Femur (tissue), 1 donor: ENCODE measurements at places on chromosomes 12 and 14.

DNA sequence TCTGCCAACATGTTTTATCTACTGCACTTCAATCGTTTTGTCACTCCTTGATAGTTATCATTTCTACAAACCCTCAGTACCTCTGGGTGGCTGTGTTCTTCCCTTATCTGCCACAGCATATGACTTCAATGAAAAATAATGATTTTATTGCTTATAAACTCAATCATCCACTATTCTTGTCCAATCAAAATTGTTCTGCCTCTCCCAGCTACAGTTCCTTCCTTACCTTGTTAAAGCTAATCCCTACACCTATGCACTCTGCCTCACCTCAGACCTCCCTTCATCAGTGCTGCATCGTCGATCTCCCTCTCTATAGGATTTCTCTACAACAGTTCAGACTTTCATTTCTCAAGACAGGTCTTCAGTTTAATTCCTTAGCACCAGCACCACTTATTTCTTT lies 58.8 kb downstream of the ERGIC2 start:
- no peak for DNase-seq

DNA sequence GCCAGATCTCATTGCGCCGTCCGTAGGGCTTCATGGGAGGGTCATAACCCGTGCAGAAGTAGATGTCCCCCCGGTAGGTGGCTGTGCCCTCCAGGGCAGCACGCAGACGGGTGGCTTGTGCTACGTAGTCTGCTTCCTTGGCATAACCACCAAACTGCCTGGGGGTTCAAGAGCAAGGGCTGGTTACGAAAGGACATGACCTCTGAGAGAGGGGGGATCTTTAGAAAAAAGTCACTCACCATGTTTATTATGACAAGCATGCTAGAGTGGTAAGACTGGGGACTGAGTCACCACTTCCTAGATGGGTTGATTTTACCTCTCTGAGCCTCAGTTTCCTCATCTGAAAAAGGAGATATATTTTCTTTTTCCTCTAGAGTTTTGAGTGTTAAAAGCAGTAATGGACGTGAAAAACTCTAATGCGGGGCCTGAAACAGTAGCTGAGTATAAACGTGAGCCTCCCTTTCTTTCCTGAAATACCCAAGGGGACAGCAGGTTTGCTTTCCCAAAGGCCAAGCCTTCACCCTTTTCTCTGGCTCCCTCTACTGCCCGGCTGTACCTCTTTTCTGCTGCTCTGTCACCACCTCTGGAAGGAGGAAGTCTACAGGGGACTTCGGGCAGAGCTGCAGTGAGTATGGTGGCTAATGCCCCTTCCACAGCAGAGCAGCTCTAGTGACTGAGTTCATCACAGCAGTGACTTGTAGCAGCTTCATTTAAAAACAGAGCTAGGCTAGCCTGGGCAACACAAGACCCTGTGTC lies 23.5 kb upstream of the GPRC5D start:
- no peak for DNase-seq

DNA sequence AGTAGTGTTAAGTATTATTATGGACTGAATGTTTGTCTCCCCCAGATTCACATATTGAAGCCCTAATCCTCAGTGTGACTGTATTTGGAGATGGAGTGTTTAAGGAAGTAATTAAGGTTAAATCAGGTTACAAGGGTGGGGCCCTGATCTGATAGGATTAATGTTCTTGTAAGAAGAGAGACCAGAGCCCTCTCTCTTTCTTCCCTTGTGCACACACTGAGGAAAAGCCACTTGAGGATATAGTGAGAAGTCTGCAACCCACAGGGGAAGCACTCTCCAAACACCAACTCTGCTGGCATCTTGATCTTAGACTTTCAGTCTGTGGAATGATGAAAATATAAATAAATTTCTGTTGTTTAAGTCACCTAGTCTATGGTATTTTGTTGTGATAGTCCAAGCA lies 2.2 kb upstream of the KLRG1 start:
- DNase-seq = no peak

DNA sequence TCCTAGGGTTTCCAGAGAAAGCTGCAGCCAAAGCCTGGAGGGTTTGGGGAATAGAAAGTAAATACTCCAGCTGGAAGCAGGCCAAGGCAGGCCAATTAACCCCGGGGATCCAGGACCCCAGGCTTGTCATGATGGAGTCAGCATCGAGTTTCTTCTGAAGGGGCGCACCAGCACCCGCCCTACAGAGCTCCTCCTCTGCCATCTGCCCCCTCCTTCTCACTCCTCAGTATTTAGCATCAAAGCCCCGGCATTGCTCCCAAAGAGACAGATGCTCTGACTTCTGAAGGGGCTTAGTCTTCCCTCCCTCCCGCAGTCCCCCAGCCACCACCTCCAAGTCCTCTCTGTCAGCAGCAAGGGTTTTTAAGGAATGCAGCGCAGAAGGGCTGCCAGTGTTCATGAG lies 285.1 kb upstream of the NOS1 start:
- no peak for DNase-seq

DNA sequence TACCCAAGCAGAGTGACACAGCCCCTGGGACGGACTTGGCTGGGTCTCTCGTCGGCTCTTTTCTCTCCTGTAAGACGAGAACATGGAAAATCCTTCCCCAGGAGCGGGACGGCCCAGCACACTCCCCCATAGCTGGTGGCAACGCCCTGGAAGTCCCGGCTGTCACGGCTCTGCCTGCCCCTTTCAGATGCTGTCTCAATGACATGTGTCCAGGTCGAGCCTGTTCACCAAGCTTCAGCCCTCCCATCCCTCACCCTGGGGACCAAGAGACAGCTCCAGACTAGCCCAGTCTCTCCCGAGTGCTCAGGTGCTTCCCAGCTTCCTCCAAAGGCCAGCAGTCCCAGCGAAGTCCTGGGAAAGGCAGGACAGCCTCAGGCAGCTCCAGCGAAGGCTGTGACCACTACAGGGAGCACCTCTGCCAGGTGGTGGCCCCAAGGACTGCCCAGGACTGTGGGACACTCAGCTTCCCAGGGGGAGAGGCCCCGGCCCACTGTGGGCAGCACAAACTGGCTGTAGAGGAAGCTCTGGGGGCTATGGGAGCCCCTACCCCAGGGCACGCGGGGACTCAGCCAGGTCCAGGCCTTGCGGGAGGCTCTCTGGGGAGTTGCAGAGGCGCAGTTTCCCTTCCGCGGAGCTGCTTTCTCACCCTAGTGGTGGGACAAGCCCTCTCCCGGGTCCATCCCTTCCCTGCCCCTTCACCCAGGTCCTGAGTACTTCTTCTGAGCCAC lies 33.6 kb downstream of the TNFAIP2 start:
- no peak for DNase-seq

DNA sequence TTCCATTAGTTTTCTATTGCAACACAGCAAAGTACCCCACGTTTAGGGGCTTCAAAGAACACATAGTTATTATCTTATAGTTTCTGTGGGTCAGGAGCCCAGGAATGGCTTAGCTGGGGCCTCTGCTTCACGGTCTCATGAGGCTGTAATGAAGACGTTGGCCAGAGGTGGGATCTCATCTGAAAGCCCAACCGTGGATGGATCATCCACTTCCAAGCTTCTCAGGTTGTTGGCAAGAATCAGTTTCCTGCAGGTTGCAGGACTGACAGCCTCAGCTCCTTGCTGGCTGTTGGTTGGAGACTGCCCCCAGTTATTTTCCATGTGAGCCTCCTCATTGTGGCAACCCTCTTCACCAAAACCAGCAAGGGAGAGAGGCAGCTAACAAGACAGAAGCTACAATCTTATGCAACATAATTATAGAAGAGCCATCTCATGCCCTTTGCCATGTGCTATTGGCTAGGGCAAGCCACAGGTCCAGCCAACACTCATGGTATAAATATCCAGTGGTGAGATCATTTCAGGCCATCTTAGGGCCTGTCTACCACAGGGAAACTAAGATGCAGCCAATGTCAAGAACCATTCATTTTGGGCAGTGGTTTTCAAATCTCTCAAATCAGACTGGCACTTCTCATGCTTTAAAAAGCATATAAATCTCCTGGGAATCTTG lies 452.4 kb downstream of the MED13L start:
- no peak for DNase-seq

- no peak for DNase-seq
Observed at GRCh38 chr12:109127533-109128242, 11.3 kb downstream of the ACACB start.

DNA sequence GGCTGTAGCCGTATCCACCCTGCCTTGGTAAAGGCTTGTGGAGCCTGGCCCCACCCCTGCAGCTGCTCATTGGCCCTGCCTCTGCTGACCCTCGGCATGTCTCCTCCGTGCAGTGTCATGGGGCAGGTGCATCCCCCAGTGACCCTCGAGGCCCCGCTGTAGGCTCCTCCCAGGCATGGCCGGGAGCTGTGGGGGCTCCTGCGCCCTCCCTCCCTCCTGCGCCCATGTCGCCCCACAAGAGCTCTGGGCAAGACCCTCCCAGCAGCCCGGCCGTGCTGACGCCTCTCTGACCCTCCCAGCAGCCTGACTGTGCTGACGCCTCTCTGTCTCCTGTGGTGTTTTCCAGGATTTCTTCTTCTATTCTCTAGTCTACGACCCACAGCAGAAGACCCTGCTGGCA lies 20.8 kb upstream of the CRIP2 start:
- no peak for DNase-seq

DNA sequence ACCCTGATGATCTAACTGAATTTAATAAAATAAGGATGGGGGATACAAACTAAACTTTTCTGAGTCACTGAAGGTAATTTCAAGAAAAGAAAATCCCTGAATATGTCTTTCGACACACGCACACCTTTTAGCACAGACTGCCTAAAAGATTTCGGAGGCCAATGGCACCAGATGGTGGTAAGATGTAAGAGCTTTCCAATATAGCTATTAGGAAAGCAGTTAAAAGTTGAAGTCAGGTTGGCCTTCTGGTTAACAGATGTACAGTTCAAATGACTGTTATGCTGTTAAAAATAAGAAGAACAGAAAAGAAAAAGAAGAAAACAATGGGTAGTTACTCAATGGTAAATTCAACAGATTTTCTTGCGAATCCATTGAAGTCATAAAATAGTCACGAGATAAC lies 80.7 kb upstream of the KRR1 start:
- DNase-seq = no peak

- DNase-seq = no peak
Observed at GRCh38 chr12:25578411-25579143, 25.5 kb upstream of the LMNTD1 start.

DNA sequence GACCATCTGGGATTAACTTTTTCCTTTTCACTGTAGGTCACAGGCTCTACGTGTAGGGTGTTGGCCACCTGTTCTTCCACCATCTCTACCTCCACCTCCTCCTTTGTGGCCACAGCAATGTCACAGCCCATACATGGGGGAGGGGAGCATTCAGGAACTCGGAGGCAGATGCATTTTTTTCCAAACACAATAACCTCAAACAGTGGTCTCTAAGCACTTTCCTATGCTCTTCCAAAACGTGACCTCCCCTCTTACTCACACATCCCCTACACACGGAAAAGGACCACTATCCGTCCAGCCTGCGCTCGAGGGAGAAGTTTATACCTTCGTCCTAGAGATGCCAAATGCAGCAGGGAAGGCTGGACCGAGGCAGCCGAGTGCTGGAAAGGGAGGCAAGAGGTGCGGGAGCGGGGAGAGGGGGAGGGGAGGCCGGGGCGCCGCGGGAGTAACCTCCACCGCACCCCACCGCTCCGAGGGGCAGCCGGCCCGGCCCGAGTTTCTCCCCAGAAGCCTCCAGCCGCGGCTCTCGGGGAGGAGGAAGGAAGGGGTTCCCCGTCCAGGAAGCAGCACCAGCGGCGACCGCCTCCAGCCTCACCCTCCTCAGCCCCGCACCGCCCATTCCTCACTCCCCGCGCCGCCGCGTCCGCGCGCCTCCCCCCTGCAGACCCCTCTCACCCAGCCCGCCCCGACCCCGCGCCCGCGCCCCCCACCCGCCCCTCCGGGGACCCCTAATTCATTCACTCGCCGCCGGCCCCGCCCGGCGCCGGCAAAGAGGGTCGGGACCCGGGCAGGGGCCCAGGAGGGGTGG lies 594 bp downstream of the KRAS start:
- peak; percentile 77 for DNase-seq

DNA sequence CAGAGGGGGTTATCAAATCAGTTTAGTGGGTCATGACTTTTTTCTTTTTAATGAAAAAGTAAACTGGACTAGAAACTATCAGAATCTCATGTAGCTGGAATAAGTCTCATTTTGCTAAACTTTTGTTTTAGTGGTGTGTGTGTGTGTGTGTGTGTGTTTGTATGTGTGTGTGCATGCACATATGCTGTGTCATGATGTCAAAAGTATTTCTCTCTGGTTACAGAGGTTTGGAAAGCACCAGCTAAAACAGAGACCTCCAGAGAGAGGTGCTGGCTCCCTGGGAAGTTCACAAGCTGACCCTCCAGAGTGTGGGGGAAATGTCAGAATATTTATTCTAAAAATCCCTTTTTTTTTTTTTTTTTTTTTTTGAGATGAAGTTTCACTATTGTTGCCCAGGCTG lies 114.7 kb downstream of the LGMN start:
- no peak for DNase-seq

DNA sequence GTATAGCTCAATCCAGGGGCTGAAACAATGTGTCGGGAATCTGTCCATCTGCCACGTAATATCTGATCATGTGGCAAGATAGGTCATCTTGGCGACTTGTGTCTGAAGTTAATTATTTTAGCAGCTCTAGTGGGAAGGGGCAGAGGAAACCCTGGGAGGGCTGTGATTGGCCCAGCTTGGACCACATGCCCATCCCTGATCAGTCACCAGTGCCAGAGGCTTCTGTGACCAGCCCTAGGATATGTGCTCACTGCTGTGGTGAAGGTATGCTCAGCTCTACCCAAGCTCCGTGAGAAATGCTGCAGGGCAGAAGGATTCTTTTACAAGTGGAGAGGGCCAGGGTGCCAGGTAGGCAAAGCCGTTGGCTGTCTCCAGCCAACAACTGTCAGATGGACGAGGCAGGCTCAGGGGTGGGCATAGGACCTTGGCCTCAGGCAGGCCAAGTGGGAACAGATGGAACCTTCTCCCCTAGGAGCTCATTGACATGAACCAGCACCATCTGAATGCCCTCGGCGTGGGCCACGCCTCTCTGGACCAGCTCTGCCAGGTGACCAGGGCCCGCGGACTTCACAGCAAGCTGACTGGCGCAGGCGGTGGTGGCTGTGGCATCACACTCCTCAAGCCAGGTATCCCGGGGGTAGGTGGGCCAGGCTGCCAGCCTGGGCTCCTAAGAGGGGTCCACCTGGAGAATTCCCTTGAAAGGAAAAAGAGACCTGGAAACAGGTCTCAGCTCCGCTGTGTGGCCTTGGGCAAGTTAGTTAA lies 21.1 kb downstream of the MVK start:
- no peak for DNase-seq

GRCh38 chr12:114407842-114408411 lies 2.0 kb upstream of the TBX5 start:
- DNase-seq = no peak

DNA sequence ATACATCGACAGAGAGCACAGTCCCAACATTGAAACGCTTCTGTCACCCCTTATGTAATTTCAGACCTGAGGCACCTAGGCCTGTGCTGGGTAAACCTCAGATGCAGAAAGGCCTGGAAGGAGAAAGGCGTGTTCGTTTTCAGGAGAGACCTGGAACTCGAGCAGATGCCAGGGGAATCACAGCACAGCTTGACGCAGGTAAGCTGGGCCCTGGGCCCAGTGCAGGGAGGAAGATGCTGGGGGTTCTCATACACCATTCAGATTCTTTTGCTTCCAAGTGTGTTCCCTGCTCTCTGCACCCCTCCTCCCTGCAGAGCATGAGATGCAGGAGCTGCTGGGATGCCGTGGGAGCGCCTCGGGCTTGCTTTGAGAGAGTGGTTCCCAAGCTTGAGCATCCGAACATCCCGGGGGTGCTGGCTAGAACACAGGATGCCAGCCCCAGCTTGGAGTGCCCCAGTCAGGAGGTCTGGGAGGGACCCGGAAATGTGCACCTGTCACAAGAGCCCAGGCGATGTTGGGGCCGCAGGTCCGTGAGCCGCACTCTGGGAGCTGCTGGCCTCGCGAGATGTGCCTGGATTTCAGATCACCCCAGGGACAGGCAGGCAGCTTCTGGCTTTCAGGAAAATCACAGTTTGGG lies 35.9 kb downstream of the FZD10 start:
- no peak for DNase-seq
